Transverse colon (tissue), 4 donors: ENCODE measurements at places on chromosomes 1 and 21. TPM values are rescaled to one million over a fixed set of nuclear protein-coding genes. Genes with fewer than 3 reads are reported as not detected.

The ZNF593OS gene
- total RNA-seq, result not detected

The CADM3 gene
- 5.1 TPM for total RNA-seq

DNA sequence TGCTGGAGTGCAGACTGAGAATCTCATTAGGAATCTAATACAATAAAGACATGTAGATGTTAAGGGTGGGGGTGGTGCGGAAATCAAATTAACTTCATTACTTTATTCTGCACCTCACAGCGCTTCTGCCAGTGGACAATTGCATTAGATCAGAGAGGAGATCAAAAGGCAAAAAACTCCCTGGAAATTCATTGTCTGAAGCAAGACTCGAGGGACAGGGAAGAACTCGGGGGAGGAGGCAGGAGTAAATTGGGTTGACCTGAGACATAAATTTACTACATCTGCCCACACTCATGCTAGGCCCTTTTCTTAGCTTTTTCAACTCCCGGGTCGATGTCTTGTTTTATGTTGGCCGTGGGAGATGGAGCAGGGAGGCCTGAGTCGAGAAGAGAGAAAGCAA lies 315.4 kb downstream of the SPATA17 start:
- no peak overlapping the region for H3K4me3 ChIP-seq
- no peak overlapping the region for H3K27ac ChIP-seq
- H3K27me3 ChIP-seq, result no peaks in the 10 kb centered on the region
- no peaks in the 10 kb centered on the region for H3K4me1 ChIP-seq

The TRABD2B gene
- total RNA-seq, result not detected

GRCh38 chr21:45763074-45763473 lies 119.5 kb downstream of the PCBP3 start:
- H3K4me1 ChIP-seq, result no peaks in the 10 kb centered on the region
- H3K27me3 ChIP-seq, result no peaks in the 10 kb centered on the region
- no peaks in the 10 kb centered on the region for H3K36me3 ChIP-seq
- H3K27ac ChIP-seq, result no peak overlapping the region
- DNase-seq, result no peak
- no peak overlapping the region for H3K4me3 ChIP-seq

DNA sequence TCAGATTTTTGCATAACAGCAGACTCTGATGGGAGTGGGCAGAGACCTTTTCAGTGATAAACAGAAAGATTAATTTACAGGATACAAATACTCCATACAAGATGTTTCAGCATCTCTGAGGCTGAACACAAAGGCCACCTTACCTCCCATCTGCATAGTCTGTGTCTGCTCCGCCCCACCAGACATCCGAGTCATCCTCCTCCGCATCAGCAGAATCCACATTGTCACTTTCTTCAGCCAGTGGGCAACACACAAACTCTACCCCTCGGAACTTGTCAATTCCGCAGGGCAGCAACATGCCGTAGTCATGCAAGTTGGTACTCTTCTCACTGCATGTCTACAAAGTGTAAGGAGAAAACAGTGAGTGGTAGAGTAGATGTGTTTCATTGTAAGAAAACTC lies 119.7 kb downstream of the APP start:
- H3K36me3 ChIP-seq, result peaks cover 16% of the 10 kb centered on the region
- no peak for DNase-seq
- H3K27ac ChIP-seq, result no peak overlapping the region
- no peak overlapping the region for H3K4me3 ChIP-seq

The ADAR gene
- 140 TPM for total RNA-seq

DNA sequence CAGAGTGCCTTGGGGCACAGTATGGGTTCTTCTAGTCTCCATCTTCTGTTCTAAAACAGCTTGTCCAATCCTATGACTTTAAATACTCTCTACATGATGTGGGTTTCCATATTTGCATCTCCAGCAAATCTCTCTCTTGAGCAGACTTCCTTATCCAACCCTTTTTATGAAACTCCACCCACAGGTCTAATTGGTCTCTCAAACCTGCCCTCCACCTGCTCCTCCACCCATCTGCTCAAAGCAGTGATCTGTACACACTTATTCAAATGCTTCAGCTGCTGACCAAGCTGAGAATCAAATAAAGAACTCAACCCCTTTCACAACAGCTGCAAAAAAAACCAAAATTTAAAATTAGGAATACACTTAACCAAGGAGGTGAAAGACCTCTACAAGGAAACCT lies 11.5 kb downstream of the MCOLN2 start:
- H3K27me3 ChIP-seq, result no peaks in the 10 kb centered on the region
- H3K36me3 ChIP-seq, result no peaks in the 10 kb centered on the region
- H3K4me3 ChIP-seq, result no peak overlapping the region
- H3K27ac ChIP-seq, result no peak overlapping the region
- H3K4me1 ChIP-seq, result no peaks in the 10 kb centered on the region

- H3K27me3 ChIP-seq, result peaks cover 31% of the 10 kb centered on the region
- peaks cover 5% of the 10 kb centered on the region for H3K4me1 ChIP-seq
- peak; percentile 40 for DNase-seq
- H3K27ac ChIP-seq, result no peak overlapping the region
These were observed 39.5 kb upstream of the CASZ1 start for GRCh38 chr1:10835822-10836421.

The KRTAP21-2 gene
- total RNA-seq, result not detected

DNA sequence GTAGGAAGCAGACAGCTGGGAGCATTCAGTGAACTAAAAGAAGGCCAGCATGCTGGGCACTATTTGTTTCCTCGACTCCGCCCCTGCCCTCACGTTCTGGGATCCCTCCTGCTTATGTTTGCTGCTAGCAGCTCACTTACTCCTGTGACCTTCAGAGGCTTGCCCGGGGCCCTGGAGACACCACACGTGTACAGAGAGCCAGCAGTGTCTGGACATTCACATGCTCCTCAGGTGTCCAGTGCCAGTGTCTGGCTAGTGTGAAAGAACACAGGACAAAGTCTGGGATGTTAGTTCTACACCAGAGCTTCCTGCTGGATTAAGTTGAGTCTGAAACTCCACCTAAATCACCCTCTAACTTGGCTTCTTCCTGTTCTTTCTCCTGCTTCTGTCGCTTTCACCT lies 108.1 kb downstream of the OMA1 start:
- no peak overlapping the region for H3K4me3 ChIP-seq
- H3K27me3 ChIP-seq, result no peaks in the 10 kb centered on the region
- H3K27ac ChIP-seq, result no peak overlapping the region
- no peaks in the 10 kb centered on the region for H3K4me1 ChIP-seq
- H3K36me3 ChIP-seq, result no peaks in the 10 kb centered on the region

- DNase-seq, result no peak
- H3K4me3 ChIP-seq, result peak overlapping the region; percentile 89
- H3K27ac ChIP-seq, result peak overlapping the region; percentile 96
- H3K36me3 ChIP-seq, result no peaks in the 10 kb centered on the region
These were observed 692 bp upstream of the RALGPS2 start for GRCh38 chr1:178724376-178724727.

The GUCA2B gene
- 116 TPM for total RNA-seq

GRCh38 chr1:226029093-226029496 lies 30.0 kb upstream of the SDE2 start:
- H3K36me3 ChIP-seq, result no peaks in the 10 kb centered on the region

The UTP11 gene
- total RNA-seq, result 21.6 TPM
